ENCODE measurements at places on chromosomes 4 and X. TPM values are rescaled to one million over a fixed set of nuclear protein-coding genes. Genes with fewer than 3 reads are reported as not detected.

The CTSO gene
- 0.82 TPM for total RNA-seq

The NWD2 gene
- total RNA-seq, result not detected

The XAGE1A gene
- 33.2 TPM for total RNA-seq

The JCHAIN gene
- 0.19 TPM for total RNA-seq

The TMPRSS11B gene
- total RNA-seq, result not detected

The MAGEE2 gene
- not detected for total RNA-seq

The PRR32 gene
- total RNA-seq, result not detected

The NPY1R gene
- 0.08 TPM for total RNA-seq

The GPC4 gene
- not detected for total RNA-seq

The SPATA18 gene
- 4.5 TPM for total RNA-seq

The MAGEA3 gene
- total RNA-seq, result 2.9 TPM

The FGF2 gene
- 63.0 TPM for total RNA-seq

The TMEM156 gene
- total RNA-seq, result 23.0 TPM

The TREX2 gene
- 0.78 TPM for total RNA-seq

The IL9R gene
- 0.08 TPM for total RNA-seq

The CYBB gene
- 0.05 TPM for total RNA-seq

The DCAF4L1 gene
- total RNA-seq, result 0.11 TPM

The MAGEB10 gene
- total RNA-seq, result not detected

The EDNRA gene
- 0.44 TPM for total RNA-seq

The USP26 gene
- not detected for total RNA-seq

The SYNPO2 gene
- 1.3 TPM for total RNA-seq

The PPP2R2C gene
- total RNA-seq, result 34.1 TPM

The IL2RG gene
- 0.10 TPM for total RNA-seq

The SPINK2 gene
- total RNA-seq, result not detected

The GPRIN3 gene
- total RNA-seq, result 5.7 TPM

The ARR3 gene
- not detected for total RNA-seq

The KIAA1210 gene
- total RNA-seq, result not detected

The ARAP2 gene
- total RNA-seq, result 0.36 TPM

The BEND4 gene
- not detected for total RNA-seq

The PNMA5 gene
- not detected for total RNA-seq

The HS3ST1 gene
- total RNA-seq, result 0.12 TPM

The XIAP gene
- total RNA-seq, result 42.3 TPM

The F9 gene
- not detected for total RNA-seq

The GABRB1 gene
- total RNA-seq, result not detected

The PPP4R3C gene
- total RNA-seq, result not detected

The FAM53A gene
- 1.4 TPM for total RNA-seq

The SHROOM3 gene
- total RNA-seq, result 4.5 TPM

The ATP1B4 gene
- not detected for total RNA-seq

The TSPAN7 gene
- 2.4 TPM for total RNA-seq

The C4orf36 gene
- 1.0 TPM for total RNA-seq

The SHISA3 gene
- not detected for total RNA-seq

The MAGIX gene
- total RNA-seq, result 3.7 TPM

The PDLIM3 gene
- 0.13 TPM for total RNA-seq

The TGIF2LX gene
- not detected for total RNA-seq

The PCDH18 gene
- not detected for total RNA-seq
